ENCODE measurements at places on chromosomes 6 and 20. TPM values are rescaled to one million over a fixed set of nuclear protein-coding genes. Genes with fewer than 3 reads are reported as not detected.
A peak's percentile ranks its signal among the peaks of the same experiment; 100 is the strongest.

Gene ANGPT4
- total RNA-seq, result 0.15 TPM

GRCh38 chr6:64812138-64812537 lies 894.9 kb downstream of the EYS start:
- no peak for ATAC-seq

- peak; percentile 78 for ATAC-seq
Measured at GRCh38 chr6:164303102-164303964, 888.8 kb downstream of the QKI start.

GRCh38 chr6:7730001-7730783 lies 4.3 kb downstream of the BMP6 start:
- ATAC-seq, result no peak

GRCh38 chr6:29424575-29424974 lies 9.8 kb downstream of the OR12D1 start:
- no peak for ATAC-seq

Gene NRN1
- 5.6 TPM for total RNA-seq

- ATAC-seq, result no peak
Measured at GRCh38 chr6:131101911-131102680, 33.2 kb upstream of the AKAP7 start.

GRCh38 chr6:106025655-106026054 lies 60.5 kb upstream of the PRDM1 start:
- no peak for ATAC-seq

DNA sequence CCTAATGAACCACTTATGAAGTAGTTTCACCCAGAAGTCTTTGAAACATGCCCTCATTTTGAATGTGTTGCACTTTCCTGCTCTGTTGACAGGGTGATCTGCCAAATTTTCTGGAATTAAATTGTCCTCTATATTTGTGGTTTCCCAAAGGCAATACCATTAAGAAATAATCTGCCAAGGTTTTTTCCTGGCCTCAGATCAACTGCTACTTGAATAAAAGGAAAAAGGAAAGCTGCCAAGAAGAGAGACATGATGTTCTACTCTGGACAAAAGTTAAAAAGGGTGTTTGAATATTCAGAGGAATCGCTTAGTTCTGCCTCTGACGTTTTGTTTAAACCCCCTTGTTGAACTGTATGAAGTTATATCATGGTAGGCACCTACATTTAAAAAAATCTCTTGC lies 37.4 kb upstream of the ARMH2 start:
- no peak for ATAC-seq

DNA sequence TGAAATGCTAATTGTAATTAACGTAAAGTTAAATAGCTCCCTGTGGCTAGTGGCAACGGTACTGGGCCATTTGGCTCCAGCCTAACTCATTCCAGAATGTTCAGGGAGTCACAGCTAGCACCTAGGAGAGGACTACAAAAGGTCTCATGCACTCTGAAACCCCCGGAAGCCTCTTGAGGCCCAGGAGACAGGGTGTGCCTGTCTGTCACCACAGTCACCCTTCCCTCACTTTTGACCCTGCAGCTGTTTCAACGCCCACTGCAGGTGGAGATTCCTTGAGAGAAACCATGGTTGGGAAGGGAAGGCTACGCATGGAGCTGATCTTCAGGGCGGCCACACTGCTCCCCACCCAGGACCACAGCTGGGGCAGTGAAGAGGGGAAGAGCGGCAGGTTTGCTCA lies 58.6 kb downstream of the SULF2 start:
- no peak for ATAC-seq

- ATAC-seq, result no peak
Measured at GRCh38 chr20:38407321-38407720, 27.8 kb downstream of the SNHG17 start.

GRCh38 chr6:37122861-37123260 lies 47.1 kb upstream of the PIM1 start:
- ATAC-seq, result no peak

Gene THBS2
- 34.0 TPM for total RNA-seq

DNA sequence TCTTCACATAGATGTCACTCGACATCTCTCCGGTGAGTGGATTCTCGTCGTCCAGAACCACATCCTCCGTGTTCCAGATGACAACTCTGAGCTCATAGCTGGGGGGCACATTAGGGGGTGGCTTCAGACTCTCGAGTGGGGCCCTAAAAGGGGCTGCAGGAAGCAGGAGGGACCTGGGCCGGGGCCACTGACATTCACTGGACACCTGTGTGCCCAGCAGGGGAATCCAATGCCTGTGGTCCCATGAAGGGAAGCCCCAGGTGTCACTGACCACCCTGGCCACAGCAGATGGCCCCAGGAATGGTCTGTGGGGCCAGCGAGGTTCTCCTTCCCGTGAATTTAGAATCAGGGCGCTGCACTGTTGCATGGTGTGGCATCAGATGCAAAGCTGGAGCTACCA lies 18.7 kb downstream of the ERGIC3 start:
- ATAC-seq, result no peak

- ATAC-seq, result no peak
Measured at GRCh38 chr6:76677017-76677416, 604.6 kb upstream of the IMPG1 start.

Gene TNFRSF6B
- 19.9 TPM for total RNA-seq

GRCh38 chr6:34947561-34947960 lies 58.5 kb downstream of the ANKS1A start:
- no peak for ATAC-seq

Gene BTNL2
- not detected for total RNA-seq

- ATAC-seq, result no peak
Measured at GRCh38 chr6:109105681-109106080, 10.4 kb downstream of the CEP57L1 start.

DNA sequence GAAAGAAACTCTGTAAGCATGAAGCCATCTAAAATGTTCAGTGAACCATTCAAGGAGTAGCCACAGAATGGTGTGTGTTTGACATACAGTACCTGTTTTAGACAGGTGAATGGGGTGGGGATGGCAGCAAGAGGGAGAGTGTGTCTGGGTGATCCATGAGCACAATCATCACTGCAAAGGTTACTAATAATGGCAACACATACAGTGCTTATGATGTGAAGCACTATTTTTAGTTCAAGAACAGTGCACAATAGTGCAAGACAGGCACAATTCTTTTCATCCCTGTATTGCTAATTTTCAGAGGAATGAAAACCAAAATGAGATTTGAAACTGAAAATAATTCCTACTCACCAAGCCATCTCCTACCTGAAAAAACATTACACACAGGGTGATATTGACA lies 14.1 kb downstream of the BEND3 start:
- no peak for ATAC-seq

GRCh38 chr6:160767647-160768019 lies 65.6 kb downstream of the PLG start:
- ATAC-seq, result no peak

GRCh38 chr6:40946738-40947301 lies 92.2 kb downstream of the UNC5CL start:
- ATAC-seq, result no peak

Gene ANKRD66
- not detected for total RNA-seq

DNA sequence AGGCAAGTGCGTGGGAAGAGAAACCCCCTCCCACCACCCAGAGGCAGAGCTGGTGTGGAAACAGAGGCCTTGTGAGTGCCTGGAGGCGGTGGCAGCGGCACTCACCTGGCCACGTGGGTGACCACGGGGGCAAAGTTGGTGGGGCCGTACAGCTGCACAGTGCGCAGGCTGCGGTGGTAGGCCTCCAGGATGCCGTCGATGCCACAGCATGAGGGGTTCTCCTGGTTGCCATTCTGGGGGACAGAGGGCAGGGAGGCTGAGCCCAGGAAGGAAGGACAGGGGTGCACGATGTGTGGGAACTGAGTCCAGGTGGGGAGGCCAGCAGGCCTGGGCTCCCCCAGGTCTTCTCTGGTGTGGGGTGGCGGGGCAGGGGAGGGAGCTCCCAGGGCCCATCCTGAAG lies 47.7 kb downstream of the RAB44 start:
- ATAC-seq, result no peak

GRCh38 chr20:54645445-54646155 lies 170.2 kb downstream of the DOK5 start:
- no peak for ATAC-seq

Gene SHLD1
- total RNA-seq, result 0.93 TPM

Gene TPBG
- total RNA-seq, result 23.3 TPM

DNA sequence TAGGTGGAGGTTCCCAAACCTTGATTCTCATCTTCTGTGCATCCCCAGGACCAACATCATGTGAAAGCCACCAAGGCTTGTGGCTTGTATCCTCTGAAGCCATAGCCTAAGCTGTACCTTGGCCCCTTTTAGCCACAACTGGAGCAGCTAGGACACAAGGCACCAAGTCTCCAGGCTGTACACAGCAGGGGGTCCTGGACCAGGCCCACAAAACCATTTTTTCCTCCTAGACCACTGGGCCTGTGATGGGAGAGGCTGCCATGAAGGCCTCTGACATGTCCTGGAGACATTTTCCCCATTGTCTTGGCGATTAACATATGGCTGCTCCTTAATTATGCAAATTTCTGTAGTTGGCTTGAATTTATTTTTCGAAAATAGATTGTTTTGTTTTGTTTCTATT lies 114.8 kb upstream of the LAMA2 start:
- ATAC-seq, result no peak

DNA sequence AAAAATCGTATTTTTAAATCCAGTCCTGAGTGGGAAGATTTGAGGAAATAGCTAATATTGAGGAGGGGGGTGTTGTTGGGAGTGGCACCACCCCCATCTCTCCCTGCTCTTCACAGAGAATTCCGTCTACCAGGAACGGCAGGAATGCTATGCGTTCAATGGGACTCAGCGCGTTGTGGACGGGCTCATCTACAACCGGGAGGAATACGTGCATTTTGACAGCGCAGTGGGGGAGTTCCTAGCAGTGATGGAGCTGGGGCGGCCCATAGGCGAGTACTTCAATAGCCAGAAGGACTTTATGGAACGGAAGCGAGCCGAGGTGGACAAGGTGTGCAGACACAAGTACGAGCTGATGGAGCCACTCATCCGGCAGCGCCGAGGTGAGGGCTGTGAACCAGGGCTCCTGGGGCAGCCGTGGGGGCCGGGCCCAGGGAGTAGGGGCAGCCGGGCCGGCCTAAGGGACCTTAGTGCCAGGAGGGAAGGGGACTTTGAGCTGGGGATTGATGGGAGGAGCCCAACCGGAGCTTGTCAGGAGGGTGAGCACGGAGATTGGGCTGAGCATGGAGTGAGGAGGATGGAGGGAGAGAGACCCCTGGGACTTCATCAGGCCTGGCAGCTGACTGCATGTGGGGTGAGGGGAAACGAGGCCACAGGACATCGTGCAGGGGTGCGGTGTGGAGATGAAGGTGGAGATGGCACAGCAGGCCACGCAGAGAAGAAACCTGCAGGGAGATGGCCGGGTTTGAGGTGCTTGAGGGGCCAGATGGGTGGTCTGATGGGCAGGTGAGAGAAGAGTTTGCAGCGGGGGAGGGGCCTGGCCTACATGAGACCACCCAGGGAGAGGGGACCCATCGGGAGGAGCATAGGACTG lies 41.3 kb downstream of the HLA-DPB1 start:
- ATAC-seq, result no peak

Gene FILIP1
- 36.0 TPM for total RNA-seq

- ATAC-seq, result peak; percentile 53
Measured at GRCh38 chr6:20921578-20921977, 387.3 kb downstream of the CDKAL1 start.

Gene TDRD6
- total RNA-seq, result 3.2 TPM

GRCh38 chr20:23541330-23541729 lies 27.0 kb downstream of the CST9L start:
- no peak for ATAC-seq

Gene RAB44
- 0.67 TPM for total RNA-seq

DNA sequence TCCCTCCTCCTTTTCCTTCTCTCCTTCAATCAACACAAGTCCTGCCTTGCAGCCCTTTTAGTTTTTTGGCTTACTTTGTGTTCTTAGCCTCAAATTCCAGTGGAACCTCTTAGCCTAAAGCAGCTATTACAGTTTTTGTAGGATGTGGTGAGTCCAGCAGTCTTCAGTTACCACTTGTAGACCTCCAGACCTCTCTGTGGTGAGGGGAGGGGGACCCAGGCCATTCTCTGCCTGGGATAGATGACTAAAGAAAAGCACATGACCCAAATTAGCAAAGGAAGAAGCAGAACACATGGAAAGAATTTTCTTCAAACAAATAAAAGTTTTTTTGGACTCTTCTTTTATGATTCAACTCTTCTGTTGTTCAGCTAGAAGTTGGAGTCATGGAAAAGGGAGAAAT lies 246.5 kb downstream of the HAO1 start:
- no peak for ATAC-seq

Gene DOK5
- total RNA-seq, result 0.81 TPM

GRCh38 chr6:117205876-117206275 lies 59.5 kb upstream of the VGLL2 start:
- ATAC-seq, result no peak

GRCh38 chr20:8116067-8116811 lies 15.8 kb upstream of the PLCB1 start:
- ATAC-seq, result peak; percentile 41

DNA sequence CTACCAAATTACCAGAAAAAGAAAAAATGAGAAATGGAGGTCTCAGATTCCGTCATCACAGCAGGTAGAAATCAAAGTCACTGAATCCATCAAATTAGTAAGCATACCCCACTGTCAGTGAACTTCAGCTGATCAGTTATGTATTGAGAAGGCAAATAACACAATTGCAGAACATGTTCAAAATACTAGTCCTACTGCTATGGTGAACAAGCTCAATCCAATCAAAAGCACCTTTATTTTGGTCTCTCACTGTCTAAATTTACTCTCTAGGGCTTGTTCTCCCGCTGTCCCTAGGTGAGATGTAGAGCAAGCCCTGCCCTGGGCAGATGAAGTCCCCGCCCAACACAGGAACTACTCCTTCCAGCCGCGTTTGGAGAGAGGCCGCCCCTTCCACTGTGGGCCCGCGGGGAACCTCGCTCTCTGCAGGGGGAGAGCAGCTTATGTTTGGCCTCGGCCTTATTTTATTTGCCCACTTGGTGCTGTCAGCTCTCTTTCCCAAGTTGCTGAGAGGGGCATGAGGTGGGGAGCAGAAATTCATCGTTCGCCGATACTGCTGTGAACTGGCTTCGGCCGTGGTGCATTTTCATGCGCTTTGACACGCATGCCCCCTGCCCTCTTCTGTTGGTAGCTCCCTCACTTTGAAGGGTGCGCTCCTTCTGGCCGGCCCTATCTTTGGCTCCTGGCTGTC lies 14.3 kb upstream of the MAP1LC3A start:
- no peak for ATAC-seq

DNA sequence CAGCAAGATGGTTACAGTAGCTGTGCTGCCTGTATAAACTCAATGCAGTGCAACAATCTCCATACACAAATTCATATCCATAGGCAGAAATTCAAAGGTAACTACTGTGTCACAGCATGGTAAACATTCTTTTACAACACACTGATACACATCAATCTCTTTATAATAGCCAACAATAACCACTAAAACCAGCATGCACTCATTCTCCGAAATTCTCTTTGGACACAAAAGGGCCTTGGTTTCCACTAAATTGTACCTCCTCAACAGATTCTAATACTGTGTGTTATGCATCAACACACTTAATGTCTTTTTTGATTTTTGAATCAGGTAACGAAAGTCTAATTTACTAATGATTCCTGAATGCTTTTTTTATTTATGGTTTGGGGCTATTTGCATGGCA lies 1323.7 kb downstream of the GRIK2 start:
- no peak for ATAC-seq

DNA sequence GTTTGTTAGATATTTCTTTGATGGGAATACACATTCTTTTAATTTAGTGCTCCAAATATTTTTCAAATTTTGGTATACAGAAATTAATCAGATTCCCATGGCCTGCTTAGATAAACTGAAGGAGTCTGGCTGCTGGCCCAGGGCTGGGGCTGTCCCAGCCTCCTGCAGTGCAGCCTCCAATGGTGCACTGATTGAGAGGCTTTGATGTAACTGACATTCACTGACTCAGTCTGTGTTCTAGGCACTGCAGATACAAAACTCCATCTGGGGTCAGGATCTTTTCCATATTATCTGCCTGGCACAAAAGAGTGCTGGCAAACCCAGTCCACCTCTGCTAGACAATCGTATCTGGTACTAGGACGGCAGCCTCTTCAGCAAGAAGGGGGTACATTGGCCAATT lies 64.8 kb downstream of the GRIK2 start:
- no peak for ATAC-seq
